Fibroblast of lung (primary cell): ENCODE measurements at places on chromosomes 12 and 14. TPM values are rescaled to one million over a fixed set of nuclear protein-coding genes. Genes with fewer than 3 reads are reported as not detected.

DNA sequence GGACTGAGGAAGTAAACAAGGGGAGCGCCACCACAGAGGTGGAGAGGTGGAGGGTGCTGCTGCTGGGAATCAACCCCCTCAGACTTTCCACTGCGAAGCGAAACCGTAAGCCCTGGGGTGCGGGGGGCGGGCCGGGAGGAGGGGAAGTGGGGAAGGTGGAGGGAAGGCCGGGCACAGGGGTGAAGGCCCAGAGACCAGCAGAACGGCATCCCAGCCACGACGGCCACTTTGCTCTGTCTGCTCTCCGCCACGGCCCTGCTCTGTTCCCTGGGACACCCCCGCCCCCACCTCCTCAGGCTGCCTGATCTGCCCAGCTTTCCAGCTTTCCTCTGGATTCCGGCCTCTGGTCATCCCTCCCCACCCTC is at the start of gene LAG3:
Gene LAG3 (plus strand): TSS at position 190 of the 365 bp plus-strand sequence. CDS start 333 bp downstream, outside the sequence.
- DNase-seq = no peak

- DNase-seq = no peak
These were observed 77.6 kb downstream of the SCAF11 start for GRCh38 chr12:45912774-45913173.

DNA sequence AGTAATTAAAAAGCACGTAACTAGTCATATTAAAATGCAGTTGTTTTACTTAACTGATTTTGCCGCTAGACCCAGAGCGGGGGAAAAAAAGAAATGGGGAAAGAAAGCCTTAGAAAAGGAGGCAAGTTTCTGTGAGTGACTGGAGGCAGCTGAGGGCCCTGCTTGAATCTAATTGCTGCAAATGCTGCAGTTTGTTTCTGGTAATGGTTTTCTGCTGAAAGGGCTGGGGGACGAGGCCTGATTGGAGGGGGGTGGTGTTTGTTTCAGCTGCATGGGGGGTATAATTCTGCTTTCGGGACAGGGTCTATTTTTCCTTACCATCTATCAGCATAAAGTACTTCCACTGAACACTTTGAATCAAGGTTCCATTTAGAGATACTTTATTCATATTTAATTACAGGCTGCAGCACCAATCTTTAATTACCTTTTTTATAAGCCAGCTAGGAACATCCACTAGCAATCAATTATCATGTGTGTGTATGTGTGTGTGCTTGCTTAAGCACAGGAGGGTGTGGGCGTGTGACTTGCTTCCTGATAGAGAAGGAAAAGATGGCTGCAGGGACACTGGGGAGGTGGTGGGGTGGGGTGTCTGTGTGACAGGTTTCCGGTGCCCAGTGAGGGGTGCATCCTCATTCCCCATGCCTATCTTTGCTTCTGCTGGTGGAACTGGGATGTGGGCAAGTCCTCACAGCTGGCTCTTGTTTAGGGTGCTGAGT is 83.4 kb downstream of the ADCK1 start:
- DNase-seq = no peak

DNA sequence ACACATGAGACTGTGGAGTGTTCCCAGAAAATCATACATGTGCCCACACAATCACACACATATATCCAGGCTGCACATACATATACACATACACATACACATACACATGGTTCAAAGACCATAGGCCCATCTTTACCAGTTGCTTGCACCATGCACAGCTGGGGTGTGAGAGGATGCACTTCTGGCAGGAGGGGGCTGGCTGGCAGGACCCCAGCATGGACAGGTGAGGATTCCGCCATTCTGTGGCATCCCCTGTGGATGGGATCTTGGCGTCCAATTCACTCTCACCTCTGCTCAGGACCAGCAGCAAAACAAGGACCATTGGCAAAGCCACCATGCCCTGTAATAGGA is 7.0 kb downstream of the ITGB7 start:
- no peak for DNase-seq

GRCh38 chr12:1534748-1535147 is 59.6 kb downstream of the FBXL14 start:
- DNase-seq = no peak

- no peak for DNase-seq
These were observed 600.9 kb upstream of the FLRT2 start for GRCh38 chr14:84929086-84929485.

DYNLL1 gene
- total RNA-seq = 222 and 289 TPM in 2 replicates

SMCO3 gene
- total RNA-seq = 0.17 TPM in 1 of 2 replicates, not detected in the other

DHH gene
- total RNA-seq = under 0.01 TPM in 2 replicates
